ENCODE measurements at places on chromosomes 1 and 21.
A peak's percentile ranks its signal among the peaks of the same experiment; 100 is the strongest.

- DNase-seq = no peak
Measured at GRCh38 chr1:234997896-234998741, 130.5 kb downstream of the TOMM20 start.

DNA sequence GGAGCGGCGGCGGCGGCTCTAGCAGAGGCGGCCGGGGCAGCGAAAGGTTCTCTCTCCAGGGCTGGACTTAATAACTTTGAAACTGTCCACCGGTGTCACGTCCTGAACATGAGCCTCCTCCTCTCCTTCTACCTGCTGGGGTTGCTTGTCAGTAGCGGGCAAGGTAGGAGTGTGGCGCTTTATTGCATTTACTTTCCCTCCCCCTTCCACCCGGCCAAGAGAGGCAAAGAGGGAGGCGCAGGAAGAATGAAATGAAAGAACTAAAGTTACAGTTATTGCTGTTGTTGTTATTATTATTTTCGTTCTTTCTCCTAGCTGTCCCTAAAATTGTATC lies 214 bp downstream of the NCAM2 start:
- DNase-seq = no peak

- no peak for DNase-seq
Measured at GRCh38 chr1:62355095-62355494, 35.9 kb upstream of the KANK4 start.

DNA sequence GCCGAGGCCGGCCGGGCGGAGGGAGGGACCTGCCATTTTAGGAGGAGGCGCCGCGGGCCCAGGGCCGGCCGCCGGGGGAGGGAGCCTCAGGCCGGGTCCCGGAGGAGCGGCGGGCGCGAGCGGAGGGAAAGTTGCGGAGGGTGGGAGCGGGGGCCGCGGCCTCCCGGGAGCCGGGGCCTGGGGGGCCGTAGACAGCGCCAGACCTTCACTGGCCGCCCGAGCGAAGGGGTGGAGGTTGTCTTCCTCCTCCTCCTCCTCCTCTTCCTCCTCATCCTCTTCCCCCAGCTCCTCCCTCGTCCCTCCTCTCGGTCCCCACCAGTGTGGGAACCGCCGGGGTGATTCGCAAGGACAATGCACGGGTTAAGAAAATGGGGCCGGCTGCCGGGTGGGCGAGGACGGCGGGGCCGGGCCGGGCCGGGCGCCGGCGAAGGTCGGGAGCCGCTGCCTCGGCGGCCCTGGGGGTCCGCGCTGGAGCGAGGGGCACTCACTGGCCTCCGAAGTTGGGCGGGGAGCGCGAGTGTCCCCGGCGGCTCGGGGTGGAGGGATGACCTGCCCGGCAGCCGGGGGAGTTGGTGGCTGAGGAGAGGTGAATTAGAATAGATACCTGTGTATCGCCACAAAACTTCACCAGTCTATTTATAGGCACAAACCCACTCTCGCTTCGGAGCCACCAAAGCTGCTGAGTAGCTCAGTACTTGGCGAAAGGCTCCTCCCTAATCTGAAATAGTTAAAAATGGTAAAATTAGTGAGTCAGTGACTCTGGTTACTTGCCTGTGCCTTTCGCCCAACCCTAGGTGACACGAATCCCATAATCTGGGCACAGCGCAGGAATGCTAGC lies 1.3 kb downstream of the DYRK1A start:
- no peak for DNase-seq

DNA sequence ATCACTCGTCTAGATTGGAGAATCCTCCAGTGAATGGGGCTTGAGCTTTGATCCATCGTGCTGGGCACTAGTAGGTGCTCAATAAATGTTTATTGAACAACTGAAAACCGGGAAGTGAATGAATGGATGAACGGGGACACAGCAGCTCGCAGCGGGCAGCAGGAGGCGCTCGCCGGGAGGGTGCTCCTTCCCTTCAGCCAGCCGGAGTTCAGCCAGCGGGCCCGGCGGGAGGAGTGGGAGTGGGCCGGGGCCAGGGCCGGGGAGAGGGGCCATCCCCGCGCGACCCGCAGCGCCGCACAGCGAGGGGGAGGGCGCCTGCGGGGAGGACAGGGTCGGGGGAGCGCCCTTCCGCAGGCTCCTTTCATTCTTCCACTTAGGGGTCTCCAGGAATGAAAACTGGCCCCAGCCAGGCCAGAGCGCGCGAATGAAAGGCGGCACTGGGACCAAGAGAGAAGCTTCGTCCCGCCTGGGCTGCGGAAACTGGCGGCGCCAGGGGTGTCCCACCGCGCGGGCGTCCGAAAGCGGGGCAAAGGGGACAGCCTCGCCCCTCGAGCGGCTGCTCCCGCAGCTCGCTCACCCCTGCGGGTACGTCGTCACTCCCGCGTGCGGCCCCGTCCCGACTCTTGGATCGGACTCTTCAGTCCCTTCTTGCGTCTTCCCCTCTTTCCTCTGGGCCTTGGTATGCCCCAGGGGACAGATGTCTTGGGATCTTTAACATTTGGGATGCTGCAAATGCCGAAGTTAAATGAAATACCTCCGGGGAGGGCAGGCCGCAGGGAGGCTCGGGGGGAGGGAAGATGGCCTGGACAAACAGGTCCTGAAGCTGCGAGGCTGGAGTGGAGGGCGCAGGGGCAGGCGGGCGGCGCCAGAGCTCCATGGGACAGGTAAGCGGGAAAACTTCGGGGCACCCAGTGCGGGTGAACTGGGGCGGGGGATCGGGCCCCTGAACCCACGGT lies 3.6 kb upstream of the INAVA start:
- DNase-seq = no peak

GRCh38 chr1:175673371-175674150 lies 69.8 kb downstream of the TNR start:
- DNase-seq = peak; percentile 78

DNA sequence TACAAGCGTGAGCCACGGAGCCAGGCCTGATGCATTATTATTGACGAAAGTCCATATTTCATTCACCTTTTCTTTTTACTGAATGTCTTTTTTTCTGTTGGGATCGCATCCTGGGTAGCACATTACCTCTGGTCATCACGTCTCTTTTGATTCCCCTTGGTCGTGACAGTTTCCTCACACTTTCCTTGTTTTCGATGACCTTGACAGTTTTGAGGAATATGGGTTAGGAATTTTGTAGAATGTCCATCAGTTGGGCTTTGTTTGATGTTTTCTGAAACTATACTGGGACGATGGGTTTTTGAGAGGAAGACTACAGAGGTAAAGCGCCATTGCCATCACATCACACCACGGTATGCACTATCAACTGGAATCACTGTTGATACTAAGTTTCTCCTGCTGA lies 26.6 kb upstream of the GALNT2 start:
- no peak for DNase-seq
